Gastroesophageal sphincter (tissue), 4 donors: ENCODE measurements at places on chromosomes 6 and 20. TPM values are rescaled to one million over a fixed set of nuclear protein-coding genes. Genes with fewer than 3 reads are reported as not detected.

DNA sequence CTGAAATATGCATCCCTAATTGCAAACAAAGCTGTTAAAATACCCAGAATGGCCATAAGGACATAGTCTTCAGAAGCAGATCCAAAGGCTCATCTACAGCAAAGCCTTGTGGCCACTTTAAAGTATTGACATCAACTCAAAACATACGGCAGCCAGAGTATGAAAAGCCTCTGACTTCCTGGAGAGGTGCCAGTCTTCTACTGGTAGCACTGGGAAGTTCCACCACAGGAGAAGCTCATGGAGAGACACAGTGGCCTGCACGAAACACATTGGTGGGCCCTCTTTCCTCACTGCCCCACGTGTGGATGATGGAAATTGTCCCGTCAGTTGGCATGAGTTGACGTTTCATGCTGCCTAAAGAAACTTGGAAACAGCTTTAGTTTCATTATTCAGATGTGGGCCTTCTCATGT, 202.6 kb upstream of the HEY2 start:
- peak; percentile 17 for ATAC-seq

WDR46 gene
- 26.4 TPM for total RNA-seq

DNA sequence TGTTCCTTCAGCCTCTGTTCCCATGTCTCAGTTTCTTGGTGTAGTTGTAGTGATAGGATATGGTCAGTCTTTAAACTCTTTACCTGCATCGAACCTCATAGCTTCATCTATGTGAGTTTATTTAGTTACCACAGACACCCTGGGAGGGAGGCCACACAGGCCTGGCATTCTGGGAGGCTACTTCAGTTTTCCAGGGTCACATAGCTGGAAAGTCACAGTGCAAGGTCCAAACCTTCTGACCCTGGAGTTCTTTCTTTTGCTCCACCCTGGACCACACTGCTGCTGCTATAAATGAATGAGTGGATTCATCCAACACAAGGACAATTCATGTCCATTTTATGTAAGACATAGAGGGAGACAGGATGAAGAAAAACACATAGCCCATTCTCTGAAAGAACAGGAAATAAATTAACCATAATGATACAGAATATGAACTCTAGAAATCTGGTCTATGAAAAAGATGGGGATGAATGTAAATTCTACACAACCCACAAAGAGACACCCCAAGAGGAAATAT, 60.8 kb downstream of the LAMA4 start:
- ATAC-seq: no peak

DNA sequence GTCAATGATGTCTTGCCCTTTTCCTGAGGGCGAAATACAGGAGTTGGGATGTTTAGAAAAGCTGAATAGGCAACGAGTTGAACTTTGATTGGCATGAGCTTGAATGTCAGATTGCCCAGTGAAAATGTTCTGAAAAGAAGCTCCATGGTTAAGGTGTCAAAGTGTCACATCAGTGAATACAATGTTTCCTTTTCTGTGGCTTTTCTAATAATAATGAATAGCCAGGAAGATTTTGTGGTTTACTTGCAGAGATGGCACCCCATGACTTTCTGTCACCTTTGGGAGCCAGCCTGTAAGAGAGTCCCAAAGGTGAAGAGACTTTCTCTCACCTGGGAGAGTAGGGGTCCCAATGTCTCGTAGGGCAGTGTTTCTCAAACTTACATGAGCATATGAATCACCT, 119.2 kb downstream of the KCNQ5 start:
- ATAC-seq: no peak

DNA sequence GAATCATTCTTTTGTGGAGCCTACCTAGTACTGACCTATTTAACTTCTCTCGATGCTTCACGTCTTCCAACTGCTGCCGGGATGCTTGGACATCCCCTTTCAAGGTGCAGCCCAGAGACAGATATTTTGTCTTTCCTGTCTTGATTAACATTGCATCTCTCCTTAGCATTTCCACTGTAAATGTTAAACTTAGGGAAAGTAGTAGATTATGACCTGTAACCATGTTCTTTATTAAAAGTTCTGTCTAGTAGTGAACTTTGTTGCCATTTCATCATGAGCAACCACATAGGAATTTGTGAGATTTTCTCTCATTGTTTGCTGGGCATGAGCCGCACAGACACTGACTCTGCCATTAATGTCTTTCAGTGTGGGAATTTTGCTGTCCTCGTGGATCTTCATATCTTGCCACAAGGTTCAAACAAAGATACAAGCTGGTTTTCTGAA, 117.9 kb downstream of the JAG1 start:
- ATAC-seq: no peak

- no peak for ATAC-seq
These were observed 191.3 kb upstream of the ARG1 start for GRCh38 chr6:131381709-131382093.

SLC17A1 gene
- total RNA-seq: not detected

DNA sequence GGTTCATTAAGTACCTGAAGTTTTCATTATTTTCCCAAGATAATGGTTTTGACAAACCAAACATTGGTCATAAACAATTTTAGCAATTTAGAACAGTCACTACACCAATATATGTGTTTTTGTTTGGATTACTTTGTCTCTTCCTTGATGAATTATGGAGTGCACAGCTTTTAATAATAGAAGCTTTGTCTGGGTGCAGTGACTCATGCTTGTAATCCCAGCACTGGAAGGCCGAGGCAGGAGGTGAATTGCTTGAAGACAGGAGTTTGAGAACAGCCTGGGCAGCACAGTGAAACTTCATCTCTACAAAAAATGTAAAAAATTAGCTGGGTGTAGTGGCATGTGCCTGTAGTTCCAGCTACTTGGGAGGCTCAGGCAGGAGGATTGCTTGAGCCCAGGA, 89.4 kb upstream of the ANKEF1 start:
- no peak for ATAC-seq

DNA sequence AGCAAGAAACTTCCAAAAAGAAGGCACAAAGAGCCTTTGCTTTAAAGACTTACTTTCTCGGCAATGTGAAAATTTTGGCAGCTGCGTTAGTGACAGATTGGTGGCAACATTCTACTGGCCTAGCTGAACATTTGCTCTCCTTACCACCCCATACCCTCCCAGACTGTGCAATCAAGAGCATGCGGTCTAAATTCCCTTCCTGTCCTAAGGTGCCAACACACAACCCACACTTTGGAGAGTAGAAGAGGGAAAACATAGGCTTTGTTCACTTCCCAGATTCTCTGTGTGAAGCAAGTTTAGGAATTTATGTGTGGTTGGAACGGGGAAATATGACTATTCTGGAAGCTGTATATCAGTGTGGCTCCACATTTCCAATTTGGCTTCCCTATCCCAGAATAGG, 29.8 kb upstream of the NEDD9 start:
- no peak for ATAC-seq

- no peak for ATAC-seq
These were observed 79.0 kb downstream of the PPP1R3G start for GRCh38 chr6:5164092-5164491.

OOEP gene
- total RNA-seq: not detected

GRCh38 chr6:169937389-169938261, 186.2 kb downstream of the ERMARD start:
- ATAC-seq: no peak

GRCh38 chr6:97064578-97064977, 140.1 kb downstream of the KLHL32 start:
- ATAC-seq: no peak

DNA sequence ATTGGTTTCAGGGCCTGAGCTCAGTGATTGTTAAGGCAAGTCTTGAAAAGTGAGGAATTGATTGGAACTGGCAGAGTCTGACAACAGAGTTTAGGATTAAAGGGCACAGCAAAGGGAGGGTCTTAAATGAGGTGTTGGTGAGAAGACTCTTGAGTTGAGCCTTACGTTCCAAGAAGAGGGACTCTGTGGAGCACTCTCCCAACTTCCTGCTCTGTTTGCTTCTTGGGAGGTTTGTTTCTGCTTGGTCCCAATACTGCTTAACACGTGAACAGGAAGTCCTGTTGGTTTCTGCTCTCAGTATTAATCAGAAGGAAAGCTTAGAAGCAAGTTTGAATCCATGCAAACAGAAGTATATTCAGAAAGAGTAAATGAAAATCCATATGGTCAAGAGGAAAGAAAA, 15.6 kb upstream of the SYNDIG1 start:
- no peak for ATAC-seq

NELFE gene
- total RNA-seq: 67.1 TPM
